ENCODE measurements at places on chromosomes 5 and 9. TPM values are rescaled to one million over a fixed set of nuclear protein-coding genes. Genes with fewer than 3 reads are reported as not detected.
A peak's percentile ranks its signal among the peaks of the same experiment; 100 is the strongest.

DNA sequence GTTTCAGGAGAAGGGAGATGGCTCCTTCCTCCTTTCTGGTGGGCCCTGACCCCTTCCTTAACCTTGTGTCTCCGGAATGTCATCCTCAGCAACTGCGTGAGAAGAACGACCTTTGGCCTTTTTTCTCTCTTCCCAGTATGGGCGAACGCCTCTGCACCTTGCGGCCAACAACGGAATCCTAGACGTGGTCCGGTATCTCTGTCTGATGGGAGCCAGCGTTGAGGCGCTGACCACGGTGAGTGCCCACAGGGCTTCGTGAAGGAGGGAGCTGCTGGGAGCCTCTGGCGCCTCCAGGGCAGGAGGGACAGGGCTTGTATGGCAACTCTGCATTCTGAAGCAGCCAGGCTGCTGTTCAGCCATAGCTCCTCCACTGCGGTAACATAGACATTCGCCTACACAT, 68.0 kb upstream of the CTSL start:
- H3K27me3 ChIP-seq: no peaks in the 10 kb centered on the region
- DNase-seq: no peak
- no peak overlapping the region for H3K4me3 ChIP-seq
- H3K27ac ChIP-seq: no peak overlapping the region
- no peaks in the 10 kb centered on the region for H3K36me3 ChIP-seq
- H3K4me1 ChIP-seq: no peaks in the 10 kb centered on the region

DNA sequence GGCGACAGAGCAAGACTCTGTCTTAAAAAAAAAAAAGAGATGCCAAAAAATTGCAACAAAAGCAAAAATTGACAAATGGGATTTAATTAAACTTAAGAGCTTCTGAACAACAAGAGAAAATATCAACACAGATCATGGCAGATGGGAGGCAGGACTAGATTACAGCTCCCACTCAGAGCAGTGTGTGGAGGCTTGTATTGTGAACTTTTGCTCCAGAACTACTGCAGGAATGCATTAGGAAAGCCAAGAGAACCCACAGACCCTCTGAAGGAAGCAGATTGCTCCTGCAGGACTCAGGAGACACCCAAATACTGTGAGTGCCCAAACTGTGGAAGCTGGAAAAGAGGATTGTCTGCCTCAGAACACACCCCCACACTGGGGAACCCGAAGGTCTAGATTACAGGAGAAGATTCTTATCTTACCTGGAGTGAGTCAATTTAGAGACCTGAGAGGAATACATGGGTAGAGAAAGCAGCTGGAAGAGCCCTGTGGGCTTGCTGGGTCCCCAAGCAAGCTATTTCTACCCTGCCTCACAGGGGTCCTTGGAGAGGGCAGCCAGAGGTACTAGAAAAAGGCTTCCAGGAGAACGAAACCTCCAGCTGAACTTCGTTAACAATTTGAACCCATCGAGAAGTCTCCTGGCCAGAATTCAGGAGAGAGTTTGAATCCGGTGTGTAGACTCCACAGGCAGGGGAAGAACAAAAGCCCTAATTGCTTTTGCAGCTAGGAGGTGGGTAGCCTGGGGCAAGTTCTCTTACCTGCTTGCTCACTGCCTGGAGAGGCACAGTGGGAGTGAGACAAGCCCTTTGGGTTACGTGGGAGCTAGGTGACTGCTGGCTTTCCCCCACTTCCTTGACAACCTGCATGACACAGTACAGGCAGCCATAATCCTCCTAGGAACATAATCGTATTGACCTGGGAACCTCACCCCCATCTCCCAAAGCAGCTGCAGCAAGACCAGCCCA, 593.4 kb upstream of the RGMB start:
- no peaks in the 10 kb centered on the region for H3K27me3 ChIP-seq
- no peaks in the 10 kb centered on the region for H3K36me3 ChIP-seq
- H3K4me1 ChIP-seq: no peaks in the 10 kb centered on the region

- no peaks in the 10 kb centered on the region for H3K36me3 ChIP-seq
- peaks cover 13% of the 10 kb centered on the region for H3K4me1 ChIP-seq
- no peak overlapping the region for H3K4me3 ChIP-seq
- no peaks in the 10 kb centered on the region for H3K27me3 ChIP-seq
These were observed 25.7 kb upstream of the OBP2B start for GRCh38 chr9:133234577-133235322.

BDP1 gene
- total RNA-seq: 47.9 TPM

SV2C gene
- not detected for total RNA-seq

PRUNE2 gene
- not detected for total RNA-seq

HAVCR2 gene
- 4.5 TPM for total RNA-seq

DNA sequence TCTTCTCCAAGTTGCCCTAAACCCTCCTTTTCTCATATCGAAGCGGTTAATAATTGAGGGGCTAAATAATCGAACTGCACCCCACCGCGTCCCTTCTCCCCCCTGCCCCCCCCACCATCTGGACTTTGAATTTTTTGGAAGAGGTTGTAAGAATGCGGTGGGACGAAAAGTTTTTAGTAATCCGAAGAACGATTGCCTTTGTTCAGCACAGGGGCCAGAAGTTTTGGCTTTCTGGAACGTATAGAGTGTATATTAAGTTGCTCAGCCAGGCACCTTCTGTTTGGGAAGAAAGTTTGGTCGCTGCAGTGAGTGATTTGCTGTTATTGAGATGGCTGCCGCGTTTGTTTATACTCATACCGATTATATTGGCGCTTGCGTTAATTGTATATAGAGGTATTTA, 518 bp downstream of the ERBIN start:
- H3K27ac ChIP-seq: peak overlapping the region; percentile 95
- no peaks in the 10 kb centered on the region for H3K27me3 ChIP-seq
- H3K4me3 ChIP-seq: peak overlapping the region; percentile 80
- DNase-seq: peak; percentile 16
- H3K4me1 ChIP-seq: peaks cover 51% of the 10 kb centered on the region
- no peaks in the 10 kb centered on the region for H3K36me3 ChIP-seq

GTF3C5 gene
- 71.3 TPM for total RNA-seq

- no peaks in the 10 kb centered on the region for H3K4me1 ChIP-seq
- no peak for DNase-seq
- no peak overlapping the region for H3K4me3 ChIP-seq
- H3K27ac ChIP-seq: no peak overlapping the region
- H3K36me3 ChIP-seq: no peaks in the 10 kb centered on the region
- H3K27me3 ChIP-seq: no peaks in the 10 kb centered on the region
These were observed 79.7 kb downstream of the CDH6 start for GRCh38 chr5:31273161-31273560.

DNA sequence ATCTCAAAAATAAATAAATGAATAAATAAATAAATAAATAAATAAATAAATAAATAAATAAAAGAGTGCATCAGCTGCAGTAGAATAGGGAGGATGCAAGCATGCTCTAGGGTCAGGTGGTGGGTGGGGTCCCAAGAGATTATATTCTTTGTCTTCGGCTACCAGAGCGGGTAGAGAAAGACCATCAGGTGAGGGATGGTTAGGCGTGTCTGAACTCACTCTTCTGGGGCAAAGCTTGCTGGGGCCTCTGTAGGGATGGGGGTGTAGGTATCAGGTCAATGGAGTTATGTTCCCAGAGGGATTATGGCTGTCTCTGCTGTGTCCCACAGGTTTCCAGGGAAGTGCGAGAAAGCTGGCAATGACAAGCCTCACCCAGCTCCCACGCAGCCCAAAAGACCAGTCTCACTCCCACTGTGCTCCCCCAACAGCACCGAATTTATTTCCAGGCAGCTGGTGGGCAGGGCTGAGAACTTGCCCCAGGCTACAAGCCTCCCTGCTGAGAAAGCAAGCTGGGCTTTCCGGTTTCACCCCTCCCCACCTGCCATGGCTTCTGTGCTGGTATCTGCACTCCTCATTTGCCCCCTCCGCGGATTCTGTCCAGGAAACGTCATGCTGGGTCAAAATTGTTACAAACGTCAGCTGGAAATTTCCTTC, 180.8 kb downstream of the LURAP1L start:
- H3K4me1 ChIP-seq: no peaks in the 10 kb centered on the region
- H3K36me3 ChIP-seq: no peaks in the 10 kb centered on the region
- no peak overlapping the region for H3K4me3 ChIP-seq
- H3K27me3 ChIP-seq: no peaks in the 10 kb centered on the region
- no peak overlapping the region for H3K27ac ChIP-seq
- no peak for DNase-seq

GRCh38 chr5:96734871-96735325, 72.7 kb downstream of the CAST start:
- no peaks in the 10 kb centered on the region for H3K27me3 ChIP-seq
- no peak overlapping the region for H3K27ac ChIP-seq
- no peaks in the 10 kb centered on the region for H3K4me1 ChIP-seq
- DNase-seq: no peak
- H3K4me3 ChIP-seq: no peak overlapping the region

GRCh38 chr9:90064248-90064647, 459.4 kb downstream of the GADD45G start:
- peaks cover 4% of the 10 kb centered on the region for H3K27me3 ChIP-seq
- DNase-seq: no peak
- H3K4me1 ChIP-seq: no peaks in the 10 kb centered on the region
- no peak overlapping the region for H3K27ac ChIP-seq
- H3K4me3 ChIP-seq: no peak overlapping the region

DNA sequence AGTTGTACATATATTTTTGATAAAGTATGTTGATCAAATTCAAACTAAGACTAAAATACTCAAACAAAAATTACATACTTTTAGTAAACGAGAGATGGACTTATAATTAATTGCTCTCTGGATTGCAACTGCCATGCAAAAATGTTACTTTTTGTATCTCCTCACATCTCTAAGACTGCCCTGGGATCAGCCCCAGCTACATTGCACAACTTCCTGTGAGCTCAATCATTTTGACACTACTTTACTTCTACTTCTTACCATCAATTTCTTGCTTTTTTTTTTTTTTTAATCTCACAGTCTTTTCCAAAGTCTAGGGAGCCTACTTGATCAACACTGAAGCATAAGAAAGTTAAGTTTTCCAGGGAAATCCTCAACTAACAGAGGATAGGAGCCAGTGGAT, 506.0 kb upstream of the CDH10 start:
- no peak overlapping the region for H3K4me3 ChIP-seq
- no peaks in the 10 kb centered on the region for H3K27me3 ChIP-seq
- no peaks in the 10 kb centered on the region for H3K4me1 ChIP-seq
- H3K27ac ChIP-seq: no peak overlapping the region
- H3K36me3 ChIP-seq: no peaks in the 10 kb centered on the region
